ENCODE measurements at places on chromosomes 1 and 21. TPM values are rescaled to one million over a fixed set of nuclear protein-coding genes. Genes with fewer than 3 reads are reported as not detected.

Gene SLC2A5
- not detected for total RNA-seq

Gene DTL
- 41.0 TPM for total RNA-seq

Gene SAMD11
- 11.5 TPM for total RNA-seq

Gene LENEP
- 0.42 TPM for total RNA-seq

Gene GJA8
- total RNA-seq = not detected

Gene GBP2
- 0.98 TPM for total RNA-seq

Gene REN
- total RNA-seq = 0.47 TPM

Gene CFAP126
- not detected for total RNA-seq

Gene SLC44A3
- total RNA-seq = 9.6 TPM

- no peak for DNase-seq
These were observed 22.3 kb upstream of the GPR137B start for GRCh38 chr1:236119943-236120484.

DNA sequence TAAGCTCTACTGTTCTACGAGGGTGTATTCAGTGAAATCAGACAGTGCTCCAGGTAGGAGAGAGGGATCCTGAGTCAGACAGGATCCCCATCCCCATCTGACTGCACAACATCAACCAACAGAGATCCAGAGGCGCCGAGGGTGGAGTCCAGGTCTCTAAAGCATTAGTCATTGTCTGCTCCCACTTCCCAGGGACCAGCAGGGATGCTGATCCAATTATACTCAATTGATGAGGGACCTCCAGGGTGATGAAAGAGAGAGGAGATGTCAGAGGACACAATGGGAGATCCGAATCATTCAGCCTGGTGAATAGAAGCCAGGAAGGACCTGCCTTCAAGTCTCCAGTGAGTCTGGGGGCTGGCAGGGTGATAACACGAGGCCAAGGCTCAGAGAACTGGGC, 39.5 kb upstream of the STMN1 start:
- DNase-seq = no peak

GRCh38 chr1:36420836-36421317, 23.2 kb upstream of the LSM10 start:
- DNase-seq = peak; percentile 69

DNA sequence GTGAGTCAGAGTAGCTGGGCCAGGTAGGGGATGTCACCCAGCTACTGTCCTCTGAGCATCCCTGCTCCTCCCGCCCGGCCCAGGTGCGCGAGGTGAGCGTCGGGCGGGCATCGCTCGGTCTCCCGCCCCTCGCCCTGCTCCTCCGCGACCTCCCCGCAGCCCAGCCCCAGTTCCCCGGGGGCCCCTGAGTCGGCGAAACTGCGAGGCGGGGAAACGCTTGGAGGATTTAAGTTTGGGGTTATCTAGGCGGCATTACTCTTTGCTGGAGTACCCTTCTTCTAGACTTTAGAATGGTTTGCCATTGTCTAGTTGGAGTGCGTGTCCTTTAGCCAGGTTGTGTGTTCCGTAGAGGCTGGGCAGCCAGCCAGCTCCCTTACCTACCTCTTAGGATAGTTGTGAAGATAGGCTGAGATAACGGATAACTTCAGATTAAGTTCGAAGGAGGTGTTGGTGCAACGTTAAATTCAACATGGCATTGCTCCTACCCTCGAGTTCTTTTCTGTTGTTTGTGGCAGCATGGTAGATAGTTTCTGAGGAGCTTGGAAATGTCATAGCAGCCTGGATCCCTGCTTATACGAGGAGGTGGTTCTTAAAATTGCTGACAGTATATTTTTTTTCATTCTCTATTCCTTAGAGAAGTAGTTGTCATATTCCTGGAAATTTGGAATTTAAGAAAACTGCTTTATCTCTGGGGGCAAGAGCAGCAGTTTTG, 697 bp downstream of the AGO3 start:
- DNase-seq = no peak

GRCh38 chr1:108779455-108779854, 33.0 kb downstream of the STXBP3 start:
- DNase-seq = no peak

- DNase-seq = no peak
These were observed 51.2 kb downstream of the STUM start for GRCh38 chr1:226599636-226600238.

DNA sequence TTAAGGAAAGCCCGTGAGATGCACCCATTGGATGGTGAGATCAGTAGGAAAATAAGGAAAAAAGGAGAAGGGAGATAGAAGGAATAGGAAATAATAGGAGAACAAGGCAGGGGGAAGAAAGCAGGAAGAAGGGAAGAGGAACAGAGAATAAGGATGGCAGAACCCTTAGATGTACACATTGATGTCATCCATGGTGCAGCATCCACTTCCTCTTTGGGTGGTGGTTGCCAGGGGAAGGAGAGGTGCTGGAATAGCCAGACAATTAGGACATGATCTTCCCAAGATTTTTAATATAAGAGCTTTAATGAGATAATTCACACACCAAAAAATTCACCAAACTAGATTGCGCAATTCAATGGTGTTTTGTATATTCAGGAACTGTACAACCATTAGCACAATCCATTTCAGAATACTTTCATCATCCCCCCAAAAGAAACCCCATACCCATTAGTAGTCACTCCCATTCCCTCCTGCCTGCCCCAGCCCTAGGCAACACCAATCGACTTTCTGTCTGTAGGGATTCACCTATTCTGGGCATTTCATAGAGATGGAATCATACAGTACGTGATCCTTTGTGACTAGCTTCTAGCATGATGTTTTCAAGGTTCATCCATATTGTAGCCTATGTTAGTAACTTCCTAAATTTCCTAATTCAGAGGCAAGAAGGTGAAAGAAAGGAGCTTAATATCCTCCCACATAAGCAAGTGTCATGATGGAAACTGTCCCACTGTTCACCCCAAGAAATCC, 121.4 kb downstream of the PLXNA2 start:
- DNase-seq = no peak

GRCh38 chr21:30434033-30434631, 4.1 kb downstream of the KRTAP13-4 start:
- DNase-seq = no peak

DNA sequence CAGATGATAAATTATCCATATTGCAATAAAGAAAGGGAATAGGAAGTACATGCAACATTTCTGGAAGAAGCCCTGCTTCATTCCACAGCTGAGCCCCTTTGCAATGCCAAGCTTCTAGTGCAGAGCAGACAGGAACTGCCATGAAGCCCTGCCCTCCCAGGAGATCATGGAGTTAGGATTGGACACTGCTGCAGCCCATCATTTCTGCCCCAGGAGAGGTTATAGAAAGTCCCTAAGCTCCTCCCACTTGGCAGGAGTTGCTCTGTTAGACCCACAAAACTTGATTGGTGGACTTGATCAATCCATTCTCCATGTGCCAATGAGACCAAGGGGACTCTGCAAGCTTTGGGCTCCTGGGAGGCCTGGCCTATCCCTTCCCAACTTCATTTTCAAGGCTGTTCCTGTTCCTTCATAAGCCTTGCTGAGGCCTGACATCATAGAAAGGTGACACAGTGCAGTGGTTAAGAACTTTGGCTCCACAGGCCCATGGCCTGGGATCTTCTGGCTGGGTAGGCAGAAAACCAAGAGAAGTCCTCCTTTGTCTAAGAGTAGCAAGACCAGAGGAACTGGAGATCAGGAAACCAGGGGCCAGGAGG, 1.3 kb upstream of the LAPTM5 start:
- peak; percentile 42 for DNase-seq

DNA sequence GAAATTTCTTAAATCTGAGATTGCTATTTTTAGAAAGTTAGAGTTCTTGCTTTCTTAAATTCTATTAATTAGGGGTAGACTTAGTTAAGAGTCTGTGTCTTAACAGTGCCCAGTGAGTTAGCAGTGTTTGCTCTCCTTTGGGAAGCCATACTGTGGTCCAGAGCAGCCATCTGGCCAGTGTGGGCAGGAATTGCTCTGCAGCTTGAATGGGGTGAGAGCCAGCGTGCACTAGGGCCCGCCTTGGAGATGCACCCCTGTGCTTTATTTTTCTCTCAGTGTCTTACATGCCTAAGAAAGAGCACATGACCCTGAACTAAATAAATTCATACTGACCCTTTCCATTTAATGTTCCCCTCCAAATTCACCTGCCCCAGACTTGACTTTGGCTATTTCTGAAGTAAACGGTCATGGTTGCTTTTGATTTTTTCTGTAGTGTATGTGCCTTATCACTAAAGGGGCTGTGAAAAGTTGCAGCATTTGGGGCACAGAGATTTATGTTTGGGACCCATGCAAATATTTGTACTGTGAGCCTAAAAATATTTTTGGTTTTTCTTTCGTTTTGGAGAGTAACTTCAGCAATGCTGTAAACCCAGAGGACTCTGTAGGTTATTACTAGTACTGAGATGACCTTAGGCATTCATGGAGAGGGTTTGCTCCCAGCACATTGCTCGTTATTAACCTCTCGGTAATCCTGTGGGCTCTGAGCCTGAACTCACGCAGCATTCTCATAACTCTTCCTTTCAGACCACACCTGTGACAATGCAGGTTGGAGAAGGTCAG, 21.3 kb upstream of the KCNQ4 start:
- DNase-seq = no peak

DNA sequence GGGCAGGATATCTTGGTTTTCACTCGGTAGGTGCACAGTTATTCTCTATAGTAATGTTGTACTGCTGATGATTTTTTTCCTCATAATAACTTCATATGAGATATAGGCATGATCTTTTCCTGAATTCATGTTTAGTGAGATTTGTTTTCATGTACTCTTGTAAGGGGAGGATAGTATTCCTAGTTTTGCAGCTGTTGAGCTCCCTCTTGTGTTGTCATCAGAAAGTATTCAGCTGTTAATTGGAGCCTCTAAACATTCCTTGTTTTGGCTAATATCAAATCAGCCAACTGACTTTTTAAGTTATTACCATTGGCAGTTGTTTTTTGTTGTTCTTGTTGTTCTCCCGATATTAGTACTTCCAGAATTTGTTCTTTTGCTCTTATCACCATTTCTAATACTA, 24.4 kb downstream of the OR10R2 start:
- DNase-seq = no peak

DNA sequence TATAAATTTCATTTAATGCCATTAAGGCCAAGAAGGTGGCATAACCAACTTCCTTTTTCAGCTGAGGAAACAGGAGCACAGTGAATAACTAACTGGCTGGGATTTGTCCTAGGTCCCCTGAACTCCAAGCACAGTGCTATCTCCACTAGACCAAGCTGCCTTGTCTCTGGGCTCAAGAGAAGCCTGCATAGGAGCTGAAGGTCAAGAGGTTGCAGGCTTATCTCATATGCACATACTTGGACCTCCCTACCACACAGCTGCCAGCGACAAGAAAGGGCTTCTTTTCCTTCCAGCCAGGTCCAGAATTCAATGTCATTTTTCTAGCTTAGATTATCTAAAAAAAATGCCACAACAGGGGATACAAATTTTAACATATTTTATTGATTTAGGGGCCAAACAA, 27.1 kb downstream of the AK2 start:
- no peak for DNase-seq

- DNase-seq = no peak
These were observed 32.1 kb downstream of the CACNA1S start for GRCh38 chr1:201080135-201080534.

DNA sequence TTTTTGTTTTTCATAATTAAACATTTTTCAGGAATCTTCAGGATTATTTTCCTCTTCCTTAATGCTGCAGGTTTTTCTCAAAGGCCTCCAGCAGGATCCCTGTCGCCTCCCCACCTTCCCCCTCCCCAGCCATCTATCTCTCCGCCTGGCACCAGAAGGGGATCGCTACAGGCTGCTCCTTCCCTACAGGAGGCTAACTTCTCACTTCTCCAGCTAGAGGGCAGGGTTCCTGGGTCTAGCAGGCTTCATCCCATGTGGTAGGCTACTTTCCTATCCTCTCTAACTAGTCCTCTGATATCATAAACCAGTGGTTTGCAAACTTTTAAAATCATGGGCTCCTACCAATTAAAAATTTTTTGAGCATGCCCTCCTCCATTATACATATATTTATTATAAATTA, 104.1 kb downstream of the KCNN3 start:
- DNase-seq = peak; percentile 38

DNA sequence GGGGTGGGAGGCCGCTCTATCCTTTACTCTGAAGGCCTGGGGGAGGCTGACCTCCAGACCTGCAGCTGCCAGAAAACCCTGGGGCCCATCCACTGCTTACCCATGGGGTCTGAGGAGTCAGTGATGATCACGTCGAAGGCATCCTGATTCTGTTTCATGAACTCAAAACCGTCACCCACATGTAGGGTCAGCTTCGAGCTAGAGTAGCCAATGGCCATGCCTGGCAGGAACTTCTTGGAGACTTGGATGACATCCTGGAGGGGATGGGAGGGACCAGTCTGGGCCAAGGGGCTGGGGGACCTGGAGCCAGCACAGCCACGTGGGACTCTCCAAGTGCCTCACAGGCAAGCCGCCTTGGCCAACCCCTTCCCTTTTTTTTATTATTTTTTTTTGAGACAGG, 3.3 kb downstream of the SRM start:
- DNase-seq = no peak

DNA sequence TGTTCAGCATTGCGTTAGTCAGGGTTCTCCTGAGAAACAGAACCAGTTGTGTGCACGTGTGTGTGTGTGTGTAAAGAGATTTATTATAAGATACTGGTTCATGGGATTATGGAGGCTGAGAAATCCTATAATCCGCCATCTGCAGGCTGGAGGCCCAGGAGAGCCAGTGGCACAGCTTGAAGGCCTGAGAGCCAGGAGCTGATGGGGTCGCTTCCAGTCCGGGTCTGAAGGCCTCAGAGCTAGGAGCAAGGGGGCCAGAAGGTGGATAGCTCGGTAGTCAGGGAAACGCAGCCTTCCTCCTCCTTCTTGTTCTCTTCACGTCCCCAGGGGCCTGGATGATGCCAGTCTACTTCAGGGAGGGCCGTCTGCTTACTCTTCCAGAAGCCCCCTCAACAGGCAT, 37.7 kb downstream of the FAAP20 start:
- DNase-seq = no peak

GRCh38 chr1:228216371-228217320, 8.8 kb downstream of the OBSCN start:
- DNase-seq = no peak

- no peak for DNase-seq
These were observed 39.7 kb upstream of the IFNLR1 start for GRCh38 chr1:24226749-24227148.

Measured in HCT116 (cell line).